Amygdala (tissue), 56 donors: ENCODE measurements at places on chromosomes 3 and 15.

DNA sequence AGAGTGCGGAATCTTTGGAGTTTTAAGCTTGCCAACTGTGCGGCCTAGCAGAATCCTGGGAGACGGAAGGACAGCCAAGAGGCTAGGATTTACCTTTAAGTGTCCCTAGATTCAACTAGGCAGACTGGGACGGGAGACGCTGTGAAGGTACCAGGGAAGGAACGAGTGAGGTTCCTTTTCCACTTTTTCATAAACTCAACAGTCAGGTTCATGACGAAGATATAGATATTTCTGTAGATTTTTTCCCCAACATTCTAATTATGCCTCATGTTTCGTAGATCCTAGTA is 564 bp upstream of the GABPB1 start:
- no peak for DNase-seq

DNA sequence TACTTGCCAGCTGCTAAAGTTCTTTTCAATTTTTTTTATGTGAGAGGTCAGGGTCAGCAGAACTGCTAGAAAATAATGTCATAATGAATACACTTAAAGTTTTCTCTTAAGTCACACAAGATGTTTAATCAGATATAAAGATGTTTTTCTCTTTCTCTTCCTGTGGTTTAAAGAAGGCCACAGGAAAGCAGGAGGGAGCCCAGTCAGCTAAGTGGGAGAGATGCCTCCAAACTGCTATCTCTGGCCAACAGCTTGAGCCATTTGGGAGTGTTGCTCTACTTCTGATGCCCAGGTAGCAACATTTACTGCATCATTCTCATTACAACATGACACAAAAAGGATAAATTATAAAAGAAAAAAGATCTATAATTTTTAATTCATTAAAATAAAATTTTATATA is 45.7 kb upstream of the NLGN1 start:
- no peak for DNase-seq

- no peak for DNase-seq
Measured at GRCh38 chr3:130621824-130622223, 104.8 kb downstream of the COL6A6 start.

GRCh38 chr3:11467875-11468274 is 175.8 kb downstream of the VGLL4 start:
- no peak for DNase-seq

- DNase-seq: no peak
Measured at GRCh38 chr3:122730240-122730639, 49.6 kb downstream of the PARP14 start.

DNA sequence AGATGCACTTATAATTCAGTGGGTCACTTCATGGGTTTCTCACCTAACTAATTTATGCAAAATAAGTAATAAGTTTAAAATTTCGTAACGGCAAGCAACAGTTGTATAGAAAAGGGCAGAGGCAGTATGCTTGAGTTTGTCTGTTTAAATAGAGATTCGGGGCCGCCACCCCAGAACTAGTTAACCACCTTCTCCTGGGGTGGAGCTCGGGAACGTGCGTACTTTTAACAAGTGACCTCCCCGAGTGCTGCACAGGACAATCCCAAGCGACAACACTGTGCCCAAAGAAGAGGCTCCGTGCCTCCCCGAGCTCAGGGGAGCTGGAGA is 439 bp downstream of the SSR3 start:
- no peak for DNase-seq

GRCh38 chr3:37793889-37794591 is 67.6 kb upstream of the CTDSPL start:
- no peak for DNase-seq

- DNase-seq: no peak
Measured at GRCh38 chr15:54789376-54789775, 407.4 kb downstream of the RSL24D1 start.

GRCh38 chr3:29227307-29227706 is 53.6 kb upstream of the RBMS3 start:
- no peak for DNase-seq

- DNase-seq: peak; percentile 16
Measured at GRCh38 chr3:124558991-124559845, 171.0 kb upstream of the UMPS start.

DNA sequence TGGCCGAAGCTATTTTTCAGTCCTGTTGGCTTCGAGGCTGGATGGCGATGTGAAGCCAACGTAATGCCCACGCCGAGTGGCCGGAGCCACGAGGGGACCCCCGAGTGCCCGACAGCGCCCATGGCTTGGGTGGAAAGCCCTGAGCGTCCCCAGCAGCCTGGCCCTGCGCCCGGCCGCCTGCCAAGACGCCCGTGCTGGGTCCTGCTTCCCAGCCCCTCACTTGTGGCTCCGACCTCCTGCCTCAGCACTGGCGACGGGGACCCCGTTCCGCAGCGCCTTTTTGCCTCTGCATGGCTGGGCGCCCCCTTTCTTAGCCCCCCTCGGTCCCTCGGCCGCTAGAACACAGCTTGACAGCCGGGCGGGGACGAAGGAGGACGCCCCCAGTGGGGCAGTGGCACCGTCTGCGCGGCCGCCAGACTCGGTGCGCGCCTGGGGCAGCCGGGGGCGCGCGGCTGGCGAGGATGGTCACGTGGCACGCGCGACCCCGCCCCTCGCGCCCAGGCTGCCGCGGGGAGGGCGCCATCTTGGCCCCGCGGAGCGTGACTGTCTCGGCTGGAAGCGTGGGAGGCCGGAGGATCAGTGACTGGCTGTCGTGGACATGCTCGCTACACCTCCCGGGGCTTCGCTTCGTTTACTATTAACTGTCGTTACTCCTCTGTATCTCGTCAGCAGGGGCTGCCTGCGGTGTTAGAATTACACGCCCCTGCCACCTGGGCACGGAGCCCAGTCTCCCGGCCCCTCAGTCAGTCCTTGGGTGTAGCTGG is 626 bp upstream of the GPR176 start:
- peak; percentile 82 for DNase-seq

- DNase-seq: no peak
Measured at GRCh38 chr3:115108614-115109013, 38.5 kb downstream of the ZBTB20 start.

DNA sequence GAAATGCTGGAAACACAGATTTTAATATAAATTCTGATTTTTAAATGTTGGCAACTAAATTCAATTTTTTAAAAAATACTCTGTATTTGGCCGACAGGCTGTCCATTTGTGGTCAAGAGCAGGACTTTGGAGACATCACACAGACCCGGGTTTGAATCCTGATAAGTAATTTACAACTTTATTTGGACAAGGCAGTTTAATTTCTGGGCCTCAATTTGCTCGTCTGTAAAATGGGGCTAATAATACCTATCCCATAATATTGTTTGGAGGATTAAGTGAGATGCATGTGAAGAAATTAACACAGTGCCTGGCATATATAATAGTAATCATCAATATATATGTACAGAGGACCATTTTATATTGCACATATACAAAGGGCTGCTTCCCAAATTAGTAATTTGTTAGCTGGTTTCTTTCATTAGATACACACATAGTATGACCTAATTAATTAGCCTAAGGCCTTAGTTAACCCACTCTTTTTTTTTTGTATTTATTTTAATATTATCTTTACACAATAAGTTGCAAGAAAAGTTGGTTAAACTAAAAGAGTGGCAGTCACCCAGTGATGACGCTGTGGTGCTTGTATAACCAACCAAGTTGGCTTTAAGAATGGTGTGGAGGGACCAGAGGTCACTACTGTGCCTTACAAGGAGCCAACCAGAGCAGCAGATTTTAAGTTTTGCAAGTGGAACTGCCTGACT is 665 bp downstream of the PIGB start:
- no peak for DNase-seq

- no peak for DNase-seq
Measured at GRCh38 chr3:34106879-34107278, 308.4 kb downstream of the PDCD6IP start.

GRCh38 chr3:20668411-20668810 is 482.4 kb upstream of the SGO1 start:
- DNase-seq: no peak

DNA sequence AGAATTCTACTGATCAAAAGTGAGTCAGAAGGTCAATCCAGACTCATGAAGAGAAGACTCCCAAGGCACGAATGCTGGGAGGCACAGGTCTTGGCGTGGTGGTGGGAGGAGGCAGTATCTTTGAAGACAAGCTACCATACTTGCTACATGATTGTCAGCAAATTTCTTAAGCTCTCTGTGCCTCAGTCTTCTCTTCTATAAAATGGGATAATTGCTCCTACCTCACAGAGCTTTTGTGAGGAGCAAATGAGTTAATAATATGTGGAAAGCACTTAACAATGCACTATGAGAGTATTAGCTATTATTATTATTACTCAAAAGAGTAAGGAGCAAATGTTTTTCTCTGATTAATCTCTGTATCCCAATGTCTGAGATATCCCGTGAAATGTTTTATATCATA is 36.2 kb downstream of the EHD4 start:
- DNase-seq: no peak

DNA sequence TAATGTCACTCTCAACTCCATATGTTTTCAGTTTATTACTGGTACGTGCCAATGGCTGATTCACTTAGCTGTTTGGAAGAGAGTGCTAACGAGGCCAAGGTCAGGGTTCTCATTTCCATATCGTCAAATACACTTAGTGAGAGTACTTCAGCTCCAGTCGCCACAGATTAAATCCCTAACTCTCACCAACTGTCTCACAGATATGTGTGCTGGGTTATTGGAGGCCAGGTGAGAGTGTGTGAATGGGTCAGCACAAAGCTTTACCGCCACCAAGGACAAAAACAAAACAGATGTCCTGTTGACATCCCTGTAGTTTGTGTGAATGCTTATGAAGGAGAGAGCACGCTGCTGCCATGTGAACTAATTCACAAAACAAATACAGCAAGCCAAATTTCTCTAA is 133.5 kb upstream of the TBL1XR1 start:
- DNase-seq: no peak

DNA sequence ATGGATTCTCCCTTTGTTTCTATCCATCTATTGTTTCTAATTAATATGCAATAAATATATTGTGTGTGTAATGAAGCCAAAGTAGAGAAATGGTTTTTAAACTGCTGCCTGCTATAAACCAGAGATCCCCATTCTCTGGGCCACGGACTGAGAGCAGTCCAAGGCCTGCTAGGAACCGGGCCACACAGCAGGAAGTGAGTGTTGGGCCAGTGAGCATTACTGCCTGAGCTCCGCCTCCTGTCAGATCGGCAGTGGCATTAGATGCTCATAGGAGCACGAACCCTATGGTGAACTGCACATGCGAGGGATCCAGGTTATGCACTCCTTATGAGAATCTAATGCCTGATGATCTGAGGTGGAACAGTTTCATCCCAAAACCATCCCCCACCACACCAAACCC is 85.2 kb upstream of the POMGNT2 start:
- no peak for DNase-seq

- DNase-seq: peak; percentile 85
Measured at GRCh38 chr3:170357176-170358041, at the start of gene SKIL. TSS of gene SKIL (plus strand) at chr3:170357715. CDS start at chr3:170360332, 2,617 bp downstream.

DNA sequence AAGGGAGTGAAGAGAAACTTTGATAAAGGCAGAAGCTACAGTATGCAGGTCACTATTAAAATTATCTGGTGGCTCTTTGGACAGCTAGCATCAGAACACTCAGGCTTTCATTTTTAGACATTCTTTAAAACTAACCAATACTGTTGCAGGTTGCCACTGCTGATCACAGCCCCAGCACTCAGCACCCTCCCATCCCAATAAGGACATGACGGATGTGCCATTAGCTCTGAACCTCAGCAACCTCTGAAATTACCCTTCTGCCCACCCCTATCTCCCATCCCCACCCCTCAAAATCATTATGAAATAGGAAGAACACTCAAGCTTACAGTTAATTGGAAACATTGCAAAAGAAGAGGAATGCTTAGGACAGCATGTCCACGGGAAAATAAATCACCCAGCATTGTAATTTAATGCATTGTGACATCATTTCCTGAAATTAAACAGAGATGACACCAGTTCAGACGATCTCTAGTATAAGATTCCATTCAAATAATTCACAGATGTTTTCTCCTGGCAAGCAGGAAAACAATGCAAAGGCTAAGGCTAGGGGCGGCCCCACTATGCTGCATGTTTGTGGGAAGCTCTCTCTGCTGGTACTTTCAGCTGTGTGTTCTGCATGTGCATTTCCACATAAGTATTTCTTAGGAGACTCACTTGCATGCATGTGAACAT is 71.6 kb downstream of the MEIS2 start:
- no peak for DNase-seq

DNA sequence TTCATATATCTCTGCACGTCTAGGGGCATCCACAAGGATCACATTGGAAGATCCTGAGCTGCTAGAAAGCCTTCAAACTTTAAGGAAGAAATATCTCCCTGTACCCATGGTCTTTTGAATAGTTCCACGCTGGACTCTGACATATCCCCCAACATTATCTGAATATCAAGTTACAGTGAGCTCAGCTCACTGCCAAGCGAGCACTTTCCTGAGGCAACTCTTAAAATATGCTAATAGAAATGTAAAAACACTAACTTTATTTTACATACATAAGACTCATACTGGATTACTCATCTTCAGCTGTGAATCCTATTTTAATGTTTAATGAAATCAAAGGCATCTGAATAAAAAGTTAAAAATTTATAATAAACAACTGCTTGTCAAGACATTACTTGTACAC is 420.2 kb upstream of the CCDC54 start:
- no peak for DNase-seq

DNA sequence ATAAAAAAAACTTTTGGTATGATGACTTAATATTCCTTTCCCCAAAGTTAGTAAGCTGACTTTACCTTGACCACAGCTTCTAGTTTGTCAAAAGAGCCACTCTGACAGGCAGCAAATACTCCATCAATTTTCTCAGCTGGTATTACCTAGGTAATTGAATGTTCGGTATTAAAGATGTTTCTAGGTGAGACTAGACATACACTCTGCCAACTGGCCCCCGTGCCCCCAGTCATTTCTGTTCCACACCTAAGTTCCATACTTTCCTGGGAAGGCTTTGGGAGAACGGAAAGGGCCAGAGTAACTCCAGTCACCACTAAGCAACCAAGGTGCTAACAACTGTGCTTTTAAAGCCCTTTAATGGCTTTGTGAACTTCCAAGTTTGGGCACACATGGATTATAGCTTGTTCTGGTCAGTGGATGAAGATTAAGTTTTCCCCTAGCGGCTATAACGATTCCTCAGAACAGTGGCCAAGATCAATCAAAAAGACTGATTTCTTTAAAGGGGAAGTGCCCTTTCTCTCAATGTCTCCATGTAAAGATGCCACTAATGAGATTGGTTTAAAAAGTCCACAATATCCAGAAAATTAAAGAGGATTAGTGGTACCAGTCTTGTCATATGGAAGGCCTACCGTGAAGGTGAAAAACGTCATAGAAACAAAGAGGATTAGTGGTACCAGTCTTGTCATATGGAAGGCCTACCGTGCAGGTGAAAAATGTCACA is 7.0 kb downstream of the EIF4A2 start:
- DNase-seq: no peak

- DNase-seq: no peak
Measured at GRCh38 chr3:119885746-119886530, 104.0 kb downstream of the NR1I2 start.

GRCh38 chr3:64173563-64173962 is 51.7 kb downstream of the PRICKLE2 start:
- DNase-seq: no peak

- DNase-seq: no peak
Measured at GRCh38 chr3:140249188-140249587, 314.2 kb downstream of the CLSTN2 start.
